ENCODE measurements at places on chromosomes 7 and 10.
A peak's percentile ranks its signal among the peaks of the same experiment; 100 is the strongest.

- no peak for DNase-seq
Measured at GRCh38 chr10:84822931-84823630, 494.7 kb downstream of the CCSER2 start.

DNA sequence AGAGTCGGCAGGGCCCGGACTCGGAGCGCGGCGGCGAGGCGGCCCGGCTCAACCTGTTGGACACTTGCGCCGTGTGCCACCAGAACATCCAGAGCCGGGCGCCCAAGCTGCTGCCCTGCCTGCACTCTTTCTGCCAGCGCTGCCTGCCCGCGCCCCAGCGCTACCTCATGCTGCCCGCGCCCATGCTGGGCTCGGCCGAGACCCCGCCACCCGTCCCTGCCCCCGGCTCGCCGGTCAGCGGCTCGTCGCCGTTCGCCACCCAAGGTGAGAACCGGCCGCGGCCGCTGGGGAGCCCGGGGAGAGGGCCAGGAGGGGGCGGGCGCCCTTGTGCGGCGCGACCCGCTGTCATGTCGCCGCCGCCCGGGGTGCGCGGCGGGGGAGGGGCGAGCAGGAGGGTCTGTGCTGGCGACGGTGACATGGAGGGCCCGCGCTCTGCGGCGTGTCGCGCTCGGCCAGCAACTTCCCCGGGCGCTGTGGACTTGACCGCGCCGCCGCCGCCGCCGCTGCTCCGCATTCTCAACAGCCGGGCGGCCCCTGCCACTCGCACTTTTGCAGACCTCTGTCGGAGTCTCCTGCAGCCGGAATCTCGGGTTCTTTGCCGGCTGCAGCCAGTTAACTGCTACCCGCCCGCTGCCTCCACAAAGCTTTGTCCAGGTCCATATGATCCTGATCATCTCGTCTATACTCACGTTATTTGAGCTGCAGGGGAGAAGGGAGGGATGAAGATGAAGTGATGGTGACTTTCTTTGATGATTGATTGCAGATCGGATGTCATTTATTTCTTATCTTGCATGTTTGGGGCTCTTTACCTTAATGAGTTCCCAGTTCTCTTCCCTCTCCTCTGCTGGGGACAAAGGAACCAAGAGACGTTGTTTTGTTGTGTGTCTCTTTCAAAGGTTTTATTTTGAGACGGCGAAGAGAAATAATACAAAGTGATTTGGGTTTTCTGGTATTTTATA lies 869 bp downstream of the TRIM24 start:
- DNase-seq: peak; percentile 44

DNA sequence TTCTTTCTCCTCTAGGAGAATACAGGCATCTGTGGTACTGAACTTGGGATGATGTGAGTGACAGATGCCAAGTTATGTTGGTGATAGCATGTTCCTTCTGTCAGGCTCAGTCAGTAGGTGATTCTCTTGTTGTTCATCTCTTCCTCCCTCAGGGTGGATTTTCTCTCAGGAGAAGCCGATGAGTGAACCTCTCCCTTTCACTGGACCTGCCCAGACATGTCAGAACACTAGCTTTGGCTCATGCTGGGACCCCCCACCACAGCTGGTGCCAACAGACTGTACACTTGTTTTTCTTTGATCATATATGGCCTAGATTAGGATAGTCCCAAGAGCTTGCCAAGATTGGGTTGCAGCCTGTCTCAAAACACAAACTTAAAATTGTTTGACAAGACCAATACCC lies 129.4 kb downstream of the BMPER start:
- no peak for DNase-seq

GRCh38 chr7:134394056-134394455 lies 64.8 kb downstream of the AKR1B1 start:
- DNase-seq: no peak

GRCh38 chr7:53238021-53238605 lies 202.7 kb downstream of the POM121L12 start:
- no peak for DNase-seq

- DNase-seq: no peak
Measured at GRCh38 chr10:14306190-14306589, 24.5 kb downstream of the FRMD4A start.

GRCh38 chr10:24174014-24174413 lies 34.9 kb upstream of the KIAA1217 start:
- DNase-seq: no peak

DNA sequence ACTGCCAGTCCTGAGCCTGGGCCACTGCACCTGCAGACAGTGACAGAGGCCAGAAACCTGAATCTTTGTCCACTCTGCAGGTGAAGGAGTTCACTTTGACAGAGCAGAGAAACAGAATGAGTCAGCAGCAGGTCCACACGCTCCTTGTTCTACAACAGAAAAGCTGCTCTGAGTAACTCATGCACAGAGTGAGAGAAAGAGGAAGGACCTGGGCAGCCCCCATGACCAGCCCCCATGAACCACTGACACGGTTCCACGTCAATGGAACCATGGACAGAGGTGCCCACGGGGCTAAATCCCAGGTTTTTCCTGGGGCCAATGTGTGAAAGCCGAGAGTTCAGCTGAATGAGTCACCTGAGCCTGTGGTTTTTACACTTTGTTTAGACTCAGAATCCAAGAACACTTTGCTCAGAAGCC lies 40.8 kb upstream of the CTBP2 start:
- DNase-seq: no peak

DNA sequence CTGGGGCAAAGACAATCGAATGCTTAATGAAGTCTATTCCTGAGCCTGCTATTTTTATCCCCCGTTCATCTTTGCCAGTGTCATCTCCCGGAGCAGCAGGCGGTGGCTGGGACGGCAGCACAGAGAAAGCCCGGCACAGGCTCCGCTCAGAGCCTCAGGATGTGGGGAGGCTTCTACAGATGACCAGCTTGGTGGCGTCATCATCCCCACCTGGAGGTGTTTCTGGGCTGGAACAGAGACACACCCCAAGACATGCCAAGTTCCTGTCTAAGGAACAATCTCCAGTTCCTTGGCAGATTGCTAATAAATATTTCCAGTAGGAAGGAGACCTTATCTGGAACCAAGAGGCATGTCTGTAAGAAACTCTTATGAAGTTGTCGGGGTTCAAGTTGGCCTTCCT lies 552.4 kb upstream of the MGMT start:
- no peak for DNase-seq

DNA sequence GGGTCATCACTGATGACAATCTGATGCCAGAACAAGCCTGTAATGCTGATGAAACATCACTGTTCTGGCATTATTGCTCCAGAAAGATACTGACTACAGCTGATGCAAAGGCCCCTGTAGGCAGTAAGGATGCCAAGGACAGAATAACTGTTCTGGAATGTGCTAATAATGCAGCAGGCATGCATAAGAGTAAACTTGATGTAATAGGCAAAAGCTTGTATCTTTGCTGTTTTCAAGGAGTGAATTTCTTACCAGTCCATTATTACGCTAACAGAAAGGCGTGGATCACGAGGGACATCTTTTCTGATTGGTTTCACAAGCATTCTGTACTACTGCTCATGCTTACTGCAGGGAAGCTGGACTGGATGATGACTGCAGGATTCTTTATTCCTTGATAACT lies 18.7 kb downstream of the LCOR start:
- DNase-seq: no peak

DNA sequence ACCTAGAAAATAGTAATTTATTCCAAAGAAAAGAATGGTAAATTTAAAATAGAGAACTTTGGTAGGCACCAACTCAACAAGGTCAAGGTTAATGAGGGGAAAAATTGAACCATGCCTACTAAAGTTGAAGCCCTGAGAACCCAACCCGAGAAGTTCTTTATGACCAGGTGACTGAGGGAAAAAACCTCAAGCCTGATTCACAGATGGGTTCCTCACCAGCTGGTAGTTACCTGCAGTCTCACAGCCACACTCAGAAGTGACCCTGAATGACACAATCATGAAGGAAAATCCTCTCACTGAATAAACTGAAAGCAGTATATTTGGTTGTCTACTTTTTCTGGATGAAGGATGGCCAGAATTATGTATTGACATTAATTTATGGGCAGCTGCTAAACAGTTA lies 7.0 kb downstream of the C10orf67 start:
- DNase-seq: no peak

DNA sequence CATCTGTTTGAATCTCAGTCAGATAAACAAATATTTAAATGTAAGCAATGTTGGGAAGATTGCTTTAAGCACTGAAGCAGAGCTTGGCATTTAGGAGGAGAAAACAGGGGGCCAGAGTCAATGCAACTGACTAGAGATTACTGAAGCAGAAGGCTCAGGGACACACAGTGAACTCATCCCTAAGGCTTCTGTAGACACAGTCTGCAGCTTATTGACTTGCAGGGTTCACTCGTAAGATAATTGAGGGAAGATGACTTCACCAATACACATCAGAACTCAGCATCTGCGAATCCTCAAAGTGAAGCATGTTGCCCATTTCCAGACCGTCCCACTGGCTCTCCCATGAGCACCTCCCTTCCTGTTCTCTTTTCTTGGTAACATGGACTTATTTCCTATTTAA lies 363.4 kb upstream of the PFKP start:
- no peak for DNase-seq

DNA sequence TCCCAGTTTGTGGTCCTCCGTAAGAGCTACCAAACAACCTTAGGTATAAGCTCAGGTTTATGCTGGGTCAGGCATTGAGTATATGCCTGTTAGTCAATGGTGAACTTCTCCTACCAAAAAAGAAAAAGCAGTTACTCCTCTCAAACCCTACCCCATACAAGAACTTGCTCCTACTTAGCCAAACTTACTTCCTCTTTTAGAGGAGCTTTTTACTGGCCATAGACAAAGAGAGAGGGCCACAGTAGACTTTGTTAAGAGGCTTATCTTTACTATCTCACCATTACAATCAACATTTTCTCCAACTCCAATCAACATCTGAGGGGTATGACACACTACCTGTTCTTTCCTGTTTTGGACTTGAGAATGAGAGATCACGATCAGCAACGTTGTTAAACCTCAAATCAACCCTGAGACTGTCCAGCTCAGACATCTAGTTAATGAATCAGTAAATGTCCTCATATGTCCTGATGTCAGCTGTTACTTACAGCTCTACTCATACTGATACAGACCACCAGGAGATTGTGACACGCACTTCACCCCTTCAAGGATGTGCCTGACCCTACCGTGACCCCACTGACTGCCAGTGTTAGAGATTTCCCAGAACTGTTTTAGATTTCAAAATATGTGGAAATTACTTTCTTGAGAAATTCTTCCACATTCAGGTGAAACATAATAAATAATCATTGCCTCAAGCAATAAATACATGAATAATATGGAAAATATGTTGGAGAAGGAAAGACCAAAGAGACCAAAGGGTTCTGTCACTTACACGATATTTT lies 18.4 kb upstream of the CCDC71L start:
- DNase-seq: no peak

DNA sequence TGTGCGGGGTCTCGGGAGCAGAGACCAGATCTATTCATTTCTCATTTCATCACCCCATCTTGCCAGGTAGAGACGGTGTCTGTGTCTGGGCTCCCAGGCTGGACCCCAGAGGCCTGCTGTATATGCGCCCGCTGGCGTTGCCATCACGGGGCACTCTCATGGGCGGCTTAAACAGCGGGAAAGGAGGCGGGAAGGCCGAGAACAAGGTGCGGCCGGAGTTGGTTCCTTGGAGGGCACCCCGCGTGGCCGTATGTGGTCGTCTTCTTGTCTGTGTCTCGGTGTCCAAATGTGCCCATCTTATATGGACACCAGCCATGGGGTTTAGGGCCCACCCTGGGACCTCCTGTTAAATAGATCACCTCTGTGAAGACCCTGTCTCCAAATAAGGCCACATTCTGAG lies 2.1 kb upstream of the CFAP46 start:
- no peak for DNase-seq

DNA sequence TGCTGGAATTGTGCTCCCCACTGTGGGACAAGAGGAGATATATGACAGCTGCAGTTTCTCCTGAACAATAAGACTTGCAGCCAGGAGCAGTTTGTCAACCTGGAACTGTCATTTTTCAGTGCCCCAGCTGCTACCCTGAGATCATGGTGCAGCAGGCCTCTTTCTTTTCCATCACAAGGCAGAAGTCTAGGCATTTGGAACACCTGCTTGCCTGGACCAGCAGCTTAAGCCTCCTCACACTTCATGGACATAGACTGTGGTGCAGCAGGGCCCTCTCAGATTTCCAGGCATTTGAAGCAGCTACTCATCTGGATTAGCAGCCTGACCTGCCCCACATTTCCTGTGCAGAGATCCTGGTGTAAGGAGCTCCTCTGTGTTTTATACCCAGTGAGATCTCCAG lies 450.7 kb upstream of the TEX47 start:
- no peak for DNase-seq

DNA sequence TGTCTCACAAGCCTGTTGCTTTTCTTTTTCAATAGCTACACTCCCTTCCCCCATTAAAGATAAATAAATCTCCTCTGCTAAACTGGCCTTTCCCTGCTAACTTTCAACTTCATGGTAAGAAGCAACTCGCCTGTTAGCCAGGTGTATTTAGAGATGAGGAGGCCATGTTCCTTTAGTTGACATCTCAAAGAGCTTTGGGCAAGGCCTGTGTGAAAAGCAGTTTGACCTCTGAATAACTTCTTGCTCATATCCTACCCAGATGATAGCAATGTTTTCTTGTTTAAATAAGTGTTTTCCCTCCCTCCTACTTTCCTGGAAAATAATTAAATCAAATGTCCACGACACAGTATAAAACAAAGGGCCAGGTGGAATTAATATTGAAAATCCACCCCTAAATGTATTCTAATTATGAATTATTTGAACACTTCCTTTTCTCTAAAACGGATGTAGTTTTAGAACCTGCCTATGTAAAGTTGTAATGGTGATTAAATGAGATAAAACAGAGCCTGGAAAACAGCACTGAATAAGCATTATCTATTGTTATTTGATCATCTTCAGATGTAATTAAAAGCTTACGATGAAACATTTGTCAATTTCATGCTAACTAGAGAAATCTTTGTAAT lies 78.5 kb downstream of the HGF start:
- no peak for DNase-seq

GRCh38 chr10:126373147-126373546 lies 15.1 kb downstream of the ADAM12 start:
- no peak for DNase-seq

GRCh38 chr7:100944138-100944537 lies 5.2 kb upstream of the MUC3A start:
- no peak for DNase-seq

- no peak for DNase-seq
Measured at GRCh38 chr7:51517187-51517586, 200.6 kb upstream of the COBL start.

- no peak for DNase-seq
Measured at GRCh38 chr10:131173484-131174210, 137.9 kb downstream of the TCERG1L start.

GRCh38 chr10:125222515-125223308 lies 62.3 kb upstream of the CTBP2 start:
- DNase-seq: no peak

GRCh38 chr10:44733501-44734488 lies 177.3 kb upstream of the TMEM72 start:
- no peak for DNase-seq
